ENCODE measurements at places on chromosomes 3 and 15.

GRCh38 chr3:474828-475227, 278.3 kb downstream of the CHL1 start:
- DNase-seq = no peak

GRCh38 chr3:98602078-98602678, 8.8 kb upstream of the CPOX start:
- DNase-seq = no peak

DNA sequence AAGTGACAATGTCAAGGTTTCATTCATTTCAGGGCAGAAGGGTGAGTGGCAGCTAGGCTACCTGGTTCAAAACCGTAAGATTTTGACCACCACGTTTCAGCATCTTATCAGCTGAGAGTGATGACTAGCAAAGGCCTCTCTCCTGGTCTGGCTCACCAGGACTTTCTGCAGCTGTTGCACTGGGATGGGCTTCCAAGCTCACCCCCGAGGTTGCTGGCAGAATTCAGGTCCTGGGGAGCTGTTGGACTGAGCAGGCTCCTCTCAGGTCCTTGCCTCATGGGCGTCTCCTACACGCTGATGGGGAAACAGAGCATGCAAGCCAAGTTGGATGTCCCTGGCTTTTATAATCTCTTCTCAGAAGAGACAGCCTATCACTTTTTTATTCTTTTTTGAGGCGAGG, 88.8 kb upstream of the RNU6-1 start:
- no peak for DNase-seq

DNA sequence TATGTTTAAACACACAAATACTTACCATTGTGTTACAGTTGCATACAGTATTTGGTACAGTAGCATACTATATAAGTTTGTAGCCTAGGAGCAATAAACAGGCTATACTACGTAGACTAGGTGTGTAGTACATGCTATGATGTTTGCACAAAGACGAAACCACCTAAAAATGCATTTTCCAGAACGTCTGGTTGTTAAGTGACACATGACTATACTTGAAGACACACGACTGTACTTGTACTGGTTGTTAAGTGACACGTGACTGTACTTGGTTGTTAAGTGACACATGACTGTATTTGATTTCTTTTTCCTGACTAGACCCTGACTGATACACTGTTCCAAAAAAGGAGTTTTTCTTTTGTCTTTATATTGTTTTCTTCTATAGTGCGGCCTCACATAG, 34.1 kb downstream of the RAB8B start:
- no peak for DNase-seq

DNA sequence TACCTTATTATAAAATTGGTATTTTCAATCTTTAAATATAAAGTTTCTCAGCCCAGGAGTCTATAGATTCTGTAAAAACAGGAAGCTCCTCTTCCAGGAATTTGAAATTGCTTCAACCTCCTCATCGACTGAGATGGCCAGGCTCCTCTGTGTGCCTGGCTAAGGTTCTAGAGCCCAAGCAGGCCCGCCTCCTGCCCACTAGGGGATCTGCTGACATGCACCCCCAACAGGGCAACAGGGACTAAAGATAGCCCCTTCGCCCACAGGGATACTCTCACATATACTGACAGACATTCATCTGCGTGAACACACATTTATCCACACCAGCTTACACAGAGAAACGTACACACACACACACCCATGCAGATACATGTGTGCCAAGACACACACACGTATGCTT, 183.1 kb upstream of the TLE3 start:
- DNase-seq = no peak
